ENCODE measurements at places on chromosomes 4 and X.

- no peak for DNase-seq
Measured at GRCh38 chrX:291411-291901, 10.3 kb downstream of the PLCXD1 start.

DNA sequence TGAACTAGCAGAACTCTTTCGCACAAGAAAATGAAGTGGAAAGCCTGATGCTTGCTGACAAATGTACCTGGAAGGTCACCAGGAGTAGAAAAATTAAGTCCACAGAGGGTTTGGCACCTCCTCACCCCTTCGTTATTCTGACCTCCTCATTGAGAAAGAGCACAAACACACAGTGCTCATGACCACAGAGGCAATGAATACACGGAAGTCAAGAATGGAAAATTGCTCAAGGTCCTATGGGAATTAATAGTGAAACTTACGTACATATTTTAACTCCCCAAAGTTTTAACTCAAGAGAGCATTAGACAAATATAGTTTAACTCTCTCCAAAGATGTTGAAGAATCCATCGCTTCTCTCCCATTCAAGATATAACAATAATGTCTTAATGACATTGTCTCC is 83.6 kb upstream of the CAMK2D start:
- DNase-seq: no peak

GRCh38 chr4:124409044-124409443 is 303.5 kb downstream of the ANKRD50 start:
- no peak for DNase-seq

- peak; percentile 53 for DNase-seq
Measured at GRCh38 chrX:154013614-154014360, 5.9 kb downstream of the IRAK1 start.

DNA sequence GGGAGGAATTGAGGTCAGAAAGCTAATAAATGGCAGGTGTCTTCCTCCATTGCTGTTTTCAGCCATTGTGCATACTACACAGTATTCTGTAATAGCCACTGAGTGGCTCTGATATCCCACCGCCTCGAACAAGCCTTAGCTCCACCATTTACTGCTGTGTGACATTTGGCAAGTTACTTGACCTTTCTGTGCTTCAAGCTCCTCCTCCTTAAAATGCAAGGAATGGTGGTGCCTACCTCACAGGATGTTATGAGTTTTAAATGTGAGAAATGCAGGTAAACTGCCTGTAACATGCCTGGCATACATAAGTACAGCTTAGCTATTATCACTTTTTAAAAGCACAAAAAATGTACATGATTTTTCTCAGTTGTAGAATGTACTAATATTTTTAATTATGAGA is 421.0 kb downstream of the MAPK10 start:
- DNase-seq: no peak

GRCh38 chr4:165667969-165668368 is 205.1 kb upstream of the TLL1 start:
- no peak for DNase-seq

DNA sequence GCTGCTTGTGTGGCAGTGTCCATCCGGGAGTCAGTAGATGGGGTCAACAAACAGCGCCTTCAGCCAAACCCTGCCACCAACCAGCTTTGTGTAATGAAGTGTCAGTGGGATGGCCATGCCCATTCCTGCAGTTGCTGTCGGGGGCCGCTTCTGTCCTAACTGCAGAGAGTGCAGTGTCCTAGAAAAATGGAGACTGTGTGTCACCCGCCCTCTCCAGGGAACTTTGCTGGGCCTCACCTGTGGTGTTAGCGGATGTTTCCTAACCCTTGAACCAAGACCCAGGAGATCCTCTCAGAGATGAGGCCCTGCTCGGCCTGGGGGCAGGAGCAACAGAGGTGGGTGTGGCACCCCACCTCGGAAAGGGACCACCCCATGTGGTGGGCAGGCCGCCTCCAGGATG is 35.3 kb upstream of the HGFAC start:
- DNase-seq: no peak

GRCh38 chrX:47145395-47146120 is 537 bp downstream of the RBM10 start:
- peak; percentile 10 for DNase-seq

GRCh38 chr4:185945906-185946305 is 123.0 kb upstream of the TLR3 start:
- DNase-seq: no peak
